Transverse colon (tissue), 4 donors: ENCODE measurements at places on chromosomes 5 and 9. TPM values are rescaled to one million over a fixed set of nuclear protein-coding genes. Genes with fewer than 3 reads are reported as not detected.
A peak's percentile ranks its signal among the peaks of the same experiment; 100 is the strongest.

DNA sequence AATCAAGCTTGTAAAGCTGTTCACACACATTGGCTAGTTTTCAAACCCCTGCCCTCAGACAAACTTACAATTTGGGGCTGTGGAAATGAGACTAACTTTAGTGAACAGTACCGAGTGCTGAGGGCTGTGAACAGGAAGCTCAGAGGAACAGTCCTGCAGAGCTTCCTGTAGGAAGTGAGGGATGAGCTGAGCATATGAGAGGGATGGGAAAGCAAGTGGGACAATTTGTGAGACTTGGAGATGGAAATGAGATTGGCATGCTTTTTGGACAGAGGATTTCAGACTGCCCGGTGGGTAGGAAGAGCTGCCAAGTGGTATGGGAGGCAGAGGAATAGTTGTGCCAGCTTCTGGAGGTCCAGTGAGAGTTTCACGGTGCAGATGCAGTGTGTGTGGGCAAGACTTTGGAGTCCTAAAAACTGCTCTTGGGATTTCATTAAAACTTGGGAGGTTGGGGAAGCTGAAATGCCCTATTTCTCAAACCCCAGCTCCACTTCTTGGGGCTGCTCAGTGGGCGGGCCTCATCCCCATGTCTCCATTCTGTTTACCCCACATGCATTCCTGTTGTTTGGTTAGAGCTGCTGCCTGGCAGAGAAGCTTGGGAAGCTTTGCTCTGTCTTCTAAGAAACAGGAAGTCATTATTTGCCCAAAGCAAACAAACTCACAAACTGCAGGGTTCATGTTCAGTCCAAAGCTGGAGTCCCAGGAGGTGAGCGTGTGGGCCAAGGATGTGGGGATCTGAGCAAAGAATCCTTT lies 267.5 kb downstream of the ZSWIM6 start:
- DNase-seq = no peak

- no peak for DNase-seq
These were observed 1043.6 kb upstream of the WWC1 start for GRCh38 chr5:167247816-167248215.

DNA sequence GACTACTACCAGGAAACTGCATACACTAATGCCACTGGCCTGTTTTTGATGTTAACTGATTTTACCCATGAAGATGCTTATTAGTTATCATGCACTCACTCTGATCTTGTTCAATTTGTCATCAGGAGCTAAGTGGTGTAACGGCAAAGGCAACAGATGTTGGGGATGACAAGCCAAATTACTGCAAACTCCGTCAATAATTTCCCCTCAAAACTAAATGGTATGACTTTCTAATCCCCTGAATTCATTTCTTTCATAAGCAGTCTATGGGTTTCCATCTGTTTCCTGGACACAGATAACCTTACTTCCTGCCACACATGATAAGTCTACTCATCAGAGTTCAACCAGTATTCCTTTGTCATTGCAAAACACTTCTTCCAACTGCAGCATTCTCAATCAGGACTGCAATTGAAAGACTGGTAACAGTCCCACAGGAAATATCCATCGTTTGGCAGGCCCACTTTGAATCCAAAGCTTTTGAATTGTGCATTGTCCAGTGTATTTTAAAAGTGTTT lies 96.2 kb upstream of the SMC2 start:
- no peak for DNase-seq

DNA sequence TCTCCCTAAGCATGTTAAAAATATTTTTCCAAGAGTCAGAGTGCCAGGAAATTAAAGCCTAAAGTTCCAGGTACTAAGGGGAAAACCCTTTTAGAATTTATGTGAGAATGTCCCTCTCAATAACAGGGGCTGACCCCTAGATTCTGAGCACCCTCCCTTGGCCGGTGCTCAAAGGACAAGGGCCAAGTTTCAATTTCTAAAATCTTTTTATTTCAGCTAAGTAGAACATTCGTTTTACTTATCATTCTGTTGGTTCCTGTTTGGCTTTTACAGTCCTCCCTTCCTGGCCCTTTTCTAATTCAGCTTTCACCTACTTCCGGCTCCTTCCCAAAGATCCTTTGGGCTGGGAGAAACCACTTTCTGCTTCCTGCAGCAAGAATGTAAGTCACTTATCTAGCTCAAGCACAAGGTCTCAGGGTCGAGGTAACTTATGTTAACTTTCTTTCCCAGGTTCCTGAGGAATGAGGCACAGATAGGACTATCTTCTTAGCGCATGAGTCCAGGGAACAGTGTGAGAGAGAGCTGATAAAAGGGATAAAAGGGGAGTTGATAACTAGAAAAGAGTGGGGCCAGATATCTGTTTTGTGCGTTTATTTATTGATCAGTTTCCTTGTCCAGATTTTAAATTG lies 34.6 kb upstream of the F2RL2 start:
- no peak for DNase-seq

- no peak for DNase-seq
These were observed 30.7 kb upstream of the CCNB1 start for GRCh38 chr5:69136293-69136692.

DNA sequence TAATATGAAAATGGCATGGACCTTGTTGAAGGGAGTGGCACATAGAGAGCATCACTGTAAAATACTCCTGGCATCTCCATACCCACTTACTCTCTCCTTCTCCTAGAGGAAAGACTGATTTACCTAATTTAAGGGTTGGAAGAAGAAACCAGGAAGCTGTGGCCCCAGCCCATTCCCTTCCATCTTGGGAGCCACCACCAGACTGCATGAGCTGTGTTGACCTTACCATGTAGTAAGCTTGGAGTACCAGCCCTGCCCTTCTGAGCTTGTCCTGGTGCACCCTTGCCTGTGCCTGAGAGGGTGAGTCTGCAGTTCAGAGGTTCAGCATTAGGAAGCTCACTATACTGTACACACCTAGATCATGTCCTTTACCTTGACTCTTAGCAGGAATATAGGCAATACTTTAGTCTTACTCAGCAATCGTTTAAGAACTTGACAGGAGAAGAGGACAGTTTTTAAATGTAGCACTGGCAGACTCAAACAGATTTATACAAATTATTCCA lies 35.7 kb upstream of the HMGCS1 start:
- no peak for DNase-seq

- no peak for DNase-seq
These were observed 30.8 kb downstream of the OR1J1 start for GRCh38 chr9:122446819-122447484.

GRCh38 chr9:126297661-126298060 lies 29.0 kb upstream of the MVB12B start:
- no peak for DNase-seq

DNA sequence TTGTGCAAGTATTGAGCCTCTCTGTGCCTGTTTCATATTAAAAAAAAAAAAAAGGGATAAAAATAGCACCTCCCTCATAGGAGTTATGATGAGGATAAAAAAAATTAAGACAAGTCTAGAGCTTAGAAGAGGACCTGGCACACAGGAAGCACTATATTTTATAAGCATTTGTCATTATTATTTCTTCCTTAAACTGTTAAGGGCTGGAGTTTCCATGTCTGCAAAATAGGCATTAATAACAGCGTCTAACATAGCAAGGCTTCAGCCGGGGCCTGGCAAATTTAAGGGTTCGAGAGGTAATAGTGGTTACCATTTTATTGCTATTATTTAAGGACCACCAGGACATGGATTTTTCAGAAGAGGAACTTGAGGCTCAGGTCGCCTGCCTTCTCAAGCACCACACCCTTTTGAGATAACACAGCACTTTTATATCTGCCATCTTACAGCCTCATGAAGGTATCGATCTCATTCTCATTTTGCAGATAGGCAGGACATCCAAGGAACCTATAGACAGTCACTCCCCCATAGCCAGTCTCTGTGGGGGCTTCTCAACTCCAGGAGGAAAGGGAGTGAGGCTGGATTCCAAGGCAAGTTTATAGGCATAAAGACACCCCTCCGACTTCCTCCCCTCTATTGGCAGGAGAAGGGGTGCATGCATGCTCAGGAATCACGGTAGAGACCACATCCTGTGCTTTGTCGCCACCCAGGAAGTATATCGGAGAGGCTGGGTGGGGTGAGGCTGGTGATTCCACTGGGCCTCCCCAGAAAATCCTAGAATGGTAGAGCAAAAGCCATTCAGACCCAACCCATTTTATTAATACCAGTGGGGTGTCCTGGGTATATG lies 2.4 kb downstream of the ANXA6 start:
- DNase-seq = peak; percentile 55

- DNase-seq = no peak
These were observed 31.9 kb upstream of the TBC1D2 start for GRCh38 chr9:98287384-98287783.

GRCh38 chr5:107058803-107059202 lies 611.9 kb downstream of the EFNA5 start:
- no peak for DNase-seq

DNA sequence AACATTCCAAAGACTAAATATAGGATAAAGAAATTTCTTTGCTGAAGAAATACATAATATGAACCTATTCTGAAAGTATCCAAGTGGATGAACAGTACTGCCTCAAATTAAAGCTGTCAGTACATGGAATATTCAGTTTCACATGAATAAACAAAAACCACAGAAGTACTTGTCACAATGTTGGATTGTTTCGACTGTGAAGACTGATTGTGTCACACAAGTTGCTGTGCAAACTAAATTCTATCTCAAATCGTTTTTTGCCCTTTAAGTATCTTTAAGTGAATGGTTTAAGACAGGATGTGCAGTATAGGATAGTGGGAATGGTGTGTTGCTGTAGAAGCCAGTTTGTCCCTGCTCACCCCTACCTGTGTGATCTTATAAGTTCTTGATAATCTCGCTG lies 137.4 kb upstream of the OTULINL start:
- DNase-seq = no peak

DNA sequence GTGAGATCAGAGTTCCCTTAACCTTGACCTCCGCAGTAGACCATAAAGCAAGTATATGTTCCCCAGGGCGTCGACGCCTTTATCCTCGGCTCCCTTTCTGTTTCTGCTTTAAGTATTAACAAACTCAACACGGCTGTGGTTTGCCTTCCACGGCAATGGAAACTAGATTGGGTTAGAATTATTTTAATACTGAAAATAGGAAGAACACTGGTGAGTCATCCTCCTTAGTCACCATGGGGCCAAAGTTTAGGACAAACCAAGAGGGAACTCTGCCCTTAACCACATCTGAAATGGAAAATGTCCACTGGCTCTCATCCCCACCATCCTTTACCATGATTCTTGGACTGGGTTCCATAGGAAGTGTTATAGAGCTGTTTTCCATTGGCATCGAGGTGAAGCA lies 386.1 kb downstream of the ACTL7B start:
- DNase-seq = no peak

GRCh38 chr5:37871023-37871815 lies 31.4 kb upstream of the GDNF start:
- DNase-seq = no peak

DNA sequence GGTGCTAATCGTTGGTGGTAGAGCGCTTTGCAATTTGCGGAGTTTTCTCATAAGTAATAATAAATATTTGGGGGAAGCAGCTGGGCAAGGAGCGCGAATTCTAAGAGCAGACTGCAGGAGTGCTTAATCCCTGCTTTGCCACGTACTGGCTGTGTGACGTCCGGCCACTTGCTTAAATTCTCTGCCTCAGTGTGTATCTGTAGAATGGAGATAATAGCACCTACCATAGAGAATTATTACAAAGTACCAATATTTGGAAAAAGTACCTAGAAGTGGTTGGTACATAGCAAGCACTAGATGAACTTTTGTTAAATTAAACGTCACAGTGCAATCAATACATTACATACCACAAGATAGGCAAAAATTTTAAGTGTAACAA lies 598 bp upstream of the TMED7 start:
- DNase-seq = no peak

- no peak for DNase-seq
These were observed 42.4 kb downstream of the FYB1 start for GRCh38 chr5:39176759-39177630.

- DNase-seq = no peak
These were observed 29.0 kb downstream of the SLC31A2 start for GRCh38 chr9:113179839-113180238.

DNA sequence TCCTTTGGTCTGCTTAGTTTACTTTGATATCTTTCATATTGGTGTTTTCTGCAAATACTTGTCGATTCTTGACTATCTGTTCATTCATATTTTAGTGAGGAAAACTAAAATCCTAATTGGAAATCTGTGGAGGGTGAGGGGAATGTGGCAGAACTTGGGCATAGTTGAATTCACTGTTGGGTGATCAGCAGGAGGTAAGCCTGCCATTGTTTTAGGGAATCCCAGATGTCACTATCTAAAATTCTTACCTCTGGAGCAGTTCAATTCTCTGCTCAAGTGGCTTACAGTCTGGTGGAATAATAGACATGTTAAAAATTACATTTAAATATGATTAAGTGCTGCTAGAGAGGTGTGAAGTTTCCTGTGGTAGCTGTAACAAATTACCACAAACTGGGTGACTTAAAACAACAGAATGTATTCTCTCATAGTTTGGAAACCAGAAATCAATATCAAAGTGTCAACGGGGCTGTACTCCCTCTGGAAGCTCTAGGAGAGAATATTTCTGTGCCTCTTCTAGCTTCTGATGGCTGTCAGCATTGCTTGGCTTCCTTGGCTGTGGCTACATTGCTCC lies 90.3 kb upstream of the GCNT4 start:
- no peak for DNase-seq

DNA sequence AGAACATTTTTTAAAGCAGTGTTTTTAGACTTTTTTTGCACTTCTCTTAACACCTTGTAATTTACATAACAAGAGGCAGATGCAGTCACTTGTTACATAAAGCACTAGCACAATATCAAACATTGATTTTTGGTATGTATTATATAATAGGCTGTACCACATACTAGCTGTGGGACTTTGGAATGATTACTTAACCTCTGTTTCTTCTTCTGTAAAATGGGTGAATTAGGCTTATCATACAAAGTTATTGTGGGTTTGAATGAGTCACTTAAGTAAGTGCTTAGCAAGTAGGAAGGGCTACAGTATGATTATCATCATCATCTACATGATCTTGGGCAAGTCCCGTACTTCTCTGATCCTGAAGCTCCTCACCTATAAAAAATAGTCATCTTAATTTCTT lies 2.1 kb downstream of the FAM81B start:
- DNase-seq = no peak

GRCh38 chr5:38554403-38554802 lies 2.0 kb downstream of the LIFR start:
- DNase-seq = no peak

GRCh38 chr9:133842721-133843227 lies 104.6 kb upstream of the SARDH start:
- peak; percentile 54 for DNase-seq

- DNase-seq = peak; percentile 69
These were observed 33.3 kb upstream of the ABCA1 start for GRCh38 chr9:104961238-104961637.

Gene CDC25C
- total RNA-seq = 0.32 TPM

Gene SLC36A2
- total RNA-seq = not detected

Gene ACTBL2
- not detected for total RNA-seq

Gene NUTM2F
- total RNA-seq = not detected

Gene GADD45G
- 10.9 TPM for total RNA-seq

Gene UBE2D2
- total RNA-seq = 134 TPM

Gene C8G
- total RNA-seq = 7.9 TPM

Gene SMIM15
- total RNA-seq = 6.6 TPM

Gene CDH12
- not detected for total RNA-seq

Gene CDH9
- not detected for total RNA-seq

Gene AGXT2
- not detected for total RNA-seq
